HTR-8/SVneo (cell line): ENCODE measurements at places on chromosomes 2 and 18.

DNA sequence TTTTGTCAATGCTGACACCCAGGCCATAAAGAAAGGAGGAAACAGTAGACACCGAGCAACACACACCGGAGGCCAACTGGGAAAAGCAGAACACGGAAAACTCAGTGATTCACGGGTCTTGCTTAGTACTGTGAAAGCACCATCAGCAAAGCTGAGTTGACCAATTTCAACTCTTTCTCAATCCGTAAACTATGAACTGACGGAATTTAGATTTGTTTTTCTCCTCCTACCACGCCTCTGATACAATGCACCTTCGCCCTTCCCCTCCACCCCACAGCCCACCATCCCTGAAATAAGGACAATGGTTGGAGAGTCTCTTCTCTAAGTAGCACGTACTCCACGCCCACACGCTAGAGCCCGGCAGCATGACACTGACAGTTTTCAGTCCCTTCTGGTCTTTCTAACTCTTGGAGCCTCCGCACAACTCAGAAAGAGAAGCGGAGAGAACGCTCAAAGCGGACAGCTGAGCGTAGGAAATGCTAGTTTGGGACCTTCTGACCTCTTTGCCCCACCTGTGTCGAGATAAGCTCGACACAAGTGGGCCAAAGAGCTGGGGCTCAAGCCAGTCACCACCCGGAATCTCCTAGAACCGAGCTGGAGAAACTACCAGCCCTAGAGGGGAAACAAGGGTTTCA is 669 bp downstream of the LNPK start:
- peak; percentile 24 for DNase-seq

DNA sequence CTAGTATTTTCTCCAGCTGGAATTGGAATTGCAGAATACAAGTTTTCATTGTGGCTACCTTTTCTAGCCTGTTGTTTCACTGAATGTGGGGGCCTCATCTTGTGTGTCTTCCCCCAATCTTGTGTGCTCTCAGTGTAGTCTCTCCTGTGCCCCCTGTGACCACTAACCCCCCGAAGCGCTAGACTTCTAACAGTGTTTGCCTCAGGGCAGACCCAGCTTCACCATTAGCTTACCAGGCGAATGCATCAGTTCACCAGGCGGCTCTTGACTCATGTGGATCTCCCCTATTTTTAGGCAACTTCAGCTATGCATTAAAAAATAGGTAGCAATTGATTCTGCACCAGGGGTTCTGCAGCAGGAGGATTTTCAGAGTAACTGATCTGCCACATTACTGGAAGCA is 376.2 kb upstream of the MEIS1 start:
- DNase-seq, result no peak

DNA sequence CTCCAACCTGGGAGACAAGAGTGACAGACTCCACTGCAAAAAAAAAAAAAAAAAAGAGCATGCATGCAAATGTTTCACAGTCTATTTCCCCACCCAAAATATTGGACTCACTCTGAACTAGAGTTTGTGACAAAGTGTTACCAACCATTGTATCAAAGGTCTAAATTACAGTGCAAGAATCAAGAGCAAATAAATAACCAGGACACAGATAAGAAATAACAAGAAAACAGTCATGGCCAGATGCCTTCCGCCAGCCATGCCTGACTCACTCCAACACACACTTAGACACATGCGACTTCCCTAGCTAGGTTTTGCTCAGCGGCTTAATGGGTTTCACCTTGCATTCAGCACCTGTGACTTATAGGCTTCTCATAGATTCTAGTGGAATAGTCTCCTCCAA is 62.8 kb downstream of the CYB5A start:
- no peak for DNase-seq

GRCh38 chr2:69781321-69782248 is 39.7 kb downstream of the ANXA4 start:
- DNase-seq, result no peak

- DNase-seq, result peak; percentile 66
Observed at GRCh38 chr2:127675331-127676261, at the start of gene LIMS2. Gene LIMS2 (minus strand): TSS chr2:127675530. CDS start chr2:127675024, 506 bp downstream.

DNA sequence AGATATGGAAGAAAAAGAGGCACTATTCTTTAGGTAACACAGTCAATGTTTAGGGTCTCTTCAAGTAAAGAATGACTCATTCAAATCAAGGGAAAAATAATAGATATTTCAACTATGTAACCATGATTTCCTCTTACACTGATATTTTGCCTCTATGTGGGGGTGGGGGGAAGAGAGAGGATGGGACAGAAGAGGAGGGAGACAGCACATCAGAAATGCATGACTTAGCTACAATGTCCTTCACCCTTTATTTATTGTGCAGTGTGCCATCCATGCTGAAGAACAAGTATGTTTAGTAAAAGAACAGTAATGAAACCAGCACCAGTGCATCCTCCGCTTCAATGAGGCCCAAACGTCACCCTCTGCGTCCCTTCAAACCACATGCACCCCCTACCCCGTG is 204.8 kb downstream of the HDAC4 start:
- DNase-seq, result no peak

DNA sequence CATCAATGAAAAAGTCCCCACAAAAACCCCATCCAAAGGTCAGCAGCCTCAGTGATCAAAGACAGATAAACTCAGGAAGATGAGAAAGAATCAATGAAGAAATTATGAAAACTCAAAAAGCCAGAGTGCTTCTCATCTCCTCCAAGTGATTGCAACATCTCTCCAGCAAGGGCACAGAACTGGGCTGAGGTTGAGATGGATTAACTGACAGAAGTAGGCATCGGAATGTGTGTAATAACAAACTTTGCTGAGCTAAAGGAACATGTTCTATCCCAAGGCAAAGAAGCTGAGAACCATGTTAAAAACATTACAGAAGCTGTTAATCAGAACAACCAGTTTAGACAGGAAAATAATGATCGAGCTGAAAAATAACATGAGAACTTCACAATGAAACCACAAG is 442.8 kb upstream of the SYT4 start:
- no peak for DNase-seq

DNA sequence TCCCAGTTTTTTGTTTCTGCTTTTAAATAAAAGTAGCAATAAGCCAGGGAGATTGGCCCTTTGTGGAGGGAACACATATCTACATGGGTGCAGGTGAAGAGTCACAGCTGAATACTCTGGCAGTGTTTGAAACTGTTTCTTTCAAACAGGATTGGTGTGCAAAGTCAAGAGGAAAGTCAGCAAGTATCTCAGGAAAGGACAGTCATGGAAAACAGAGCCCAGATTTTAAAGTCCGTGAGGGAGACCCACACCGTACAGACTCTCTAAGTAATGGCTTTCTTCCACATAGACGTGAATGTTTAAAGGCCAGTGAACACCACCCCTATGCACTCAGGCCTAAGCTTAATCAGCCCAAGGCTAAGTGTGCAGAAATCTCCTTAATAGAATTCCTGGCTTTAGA is 95.3 kb downstream of the GFPT1 start:
- DNase-seq, result no peak

DNA sequence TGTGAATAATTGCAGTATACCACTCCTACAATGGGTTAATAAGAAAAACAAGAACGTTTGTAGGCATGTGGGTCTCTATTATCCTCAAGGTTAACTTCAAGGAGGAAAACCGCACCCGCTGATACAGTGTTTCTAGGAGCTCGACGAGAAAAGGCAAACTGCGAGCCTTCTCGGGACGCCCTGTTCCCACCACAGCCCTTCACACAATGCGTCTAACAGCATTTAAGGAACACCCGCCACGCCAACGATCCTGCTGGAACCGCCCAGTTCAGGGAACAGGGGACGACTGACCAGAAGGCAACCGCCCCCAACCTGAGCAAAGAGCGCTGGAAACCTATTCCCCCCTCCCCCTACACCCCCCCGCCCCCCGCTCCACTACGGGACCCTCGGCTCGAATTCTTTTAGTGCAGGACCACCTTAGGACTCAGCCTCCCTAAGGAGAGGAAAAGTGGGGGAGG is 710 bp upstream of the TMSB10 start:
- DNase-seq, result peak; percentile 65

- no peak for DNase-seq
Observed at GRCh38 chr2:75555701-75556100, 5.0 kb downstream of the EVA1A start.

GRCh38 chr18:3450012-3450798 is at the start of gene TGIF1:
Gene TGIF1 (plus strand): TSS chr18:3450172. CDS start chr18:3450490, 318 bp downstream.
- DNase-seq, result no peak

DNA sequence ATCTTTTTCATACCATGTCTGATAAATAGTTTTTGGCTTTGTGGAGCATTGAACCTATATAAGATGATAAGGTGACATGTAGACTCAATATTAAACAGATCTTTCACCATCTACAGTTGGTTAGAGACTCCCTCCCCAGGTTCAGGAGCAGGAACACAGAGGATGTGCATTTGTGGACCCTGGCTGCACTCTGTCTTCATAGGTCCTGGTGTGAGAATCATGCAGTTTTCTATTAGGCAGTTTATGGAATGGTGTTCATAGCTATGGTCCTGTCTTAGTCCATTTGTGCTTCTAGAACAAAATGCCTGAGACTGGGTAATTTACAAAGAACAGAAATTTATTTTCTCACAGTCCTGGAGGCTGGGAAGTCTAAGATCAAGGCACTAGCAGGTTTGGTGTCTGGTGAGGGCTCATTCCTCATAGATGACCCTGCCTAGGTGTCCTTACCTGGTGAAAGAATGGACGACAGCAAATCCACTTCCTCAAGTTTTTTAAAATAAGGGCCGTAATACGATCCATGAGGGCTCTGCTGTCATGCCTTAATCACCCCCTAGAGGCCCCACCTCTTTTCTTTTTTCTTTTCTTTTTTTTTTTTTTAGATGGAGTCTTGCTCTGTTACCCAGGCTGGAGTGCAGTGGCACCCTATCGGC is 35.3 kb upstream of the FAM98A start:
- DNase-seq, result no peak

GRCh38 chr2:224217233-224217961 is 178.3 kb upstream of the SERPINE2 start:
- DNase-seq, result no peak

GRCh38 chr2:128090575-128090944 is 440 bp upstream of the UGGT1 start:
- no peak for DNase-seq

DNA sequence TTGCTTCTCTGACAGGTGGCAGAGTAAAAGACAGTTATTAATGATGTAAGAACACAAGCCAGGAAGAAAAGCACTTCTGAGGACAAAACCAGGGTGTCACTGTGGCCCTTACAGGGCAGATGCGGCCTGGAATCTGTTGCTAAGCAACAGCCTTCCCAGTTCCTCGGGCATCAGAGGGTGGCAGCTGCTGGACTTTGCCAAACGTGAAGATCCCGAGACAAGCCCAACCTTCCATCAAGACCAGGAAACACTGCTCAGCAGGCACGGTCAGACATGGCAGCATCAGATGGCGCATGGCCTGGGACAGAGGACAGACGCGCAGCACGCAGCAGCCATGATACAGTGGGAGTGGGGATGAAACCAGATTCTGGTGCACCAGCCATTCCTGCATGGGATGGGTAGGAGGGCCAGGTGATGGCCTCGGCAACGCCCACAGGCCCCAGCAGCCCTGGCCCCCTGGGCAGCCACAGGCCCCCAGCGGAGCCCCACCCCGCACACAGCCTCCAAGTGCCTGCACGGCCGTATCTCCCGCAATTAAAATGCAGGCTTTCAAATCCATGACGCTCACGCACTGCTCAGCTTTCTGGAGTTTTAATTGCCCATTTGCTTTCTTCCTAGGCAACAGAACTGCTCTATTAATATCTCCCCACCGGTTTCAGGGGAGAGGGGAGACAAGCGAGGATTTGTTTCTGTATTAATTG is 89.0 kb downstream of the EIPR1 start:
- no peak for DNase-seq

DNA sequence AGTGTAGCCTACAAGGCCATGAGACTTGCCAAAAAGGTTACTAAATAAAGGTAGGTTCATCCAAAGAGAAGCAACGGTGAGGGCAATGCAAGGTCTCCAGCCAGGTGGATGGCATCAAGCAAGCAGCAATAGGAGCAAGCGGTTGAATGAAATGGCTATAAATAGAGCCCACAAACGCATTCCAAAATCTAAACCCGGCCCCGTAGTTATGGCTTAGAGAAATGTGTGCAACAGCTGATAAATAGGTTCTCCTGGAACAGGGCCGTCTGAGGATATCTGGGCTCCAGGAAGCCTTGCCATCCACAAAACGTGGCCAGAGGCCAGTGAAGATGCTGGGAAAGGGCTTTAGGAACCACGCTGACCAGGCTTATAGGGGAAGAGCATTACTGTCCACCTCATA is 146.1 kb upstream of the PID1 start:
- DNase-seq, result no peak

DNA sequence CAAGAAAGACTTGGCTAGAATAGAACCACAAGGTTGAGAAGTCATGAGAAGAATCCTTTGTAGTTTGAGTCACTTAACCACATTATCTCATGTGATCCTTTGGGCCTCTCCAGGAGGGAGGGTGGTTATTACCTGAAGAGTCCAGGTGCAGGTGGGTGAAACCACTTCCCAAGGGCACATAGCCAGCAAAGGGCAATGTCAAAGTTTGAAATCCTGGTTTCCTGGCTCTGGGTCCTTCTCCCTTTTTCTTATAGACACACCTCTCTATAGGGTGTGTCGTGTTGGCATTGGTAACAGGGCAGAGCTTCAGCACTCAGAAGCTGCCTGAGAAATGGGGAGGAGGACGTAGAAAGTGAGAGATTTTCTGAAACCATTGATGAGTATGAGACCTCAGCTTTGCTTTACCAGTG is 137.9 kb downstream of the MGAT5 start:
- DNase-seq, result no peak

DNA sequence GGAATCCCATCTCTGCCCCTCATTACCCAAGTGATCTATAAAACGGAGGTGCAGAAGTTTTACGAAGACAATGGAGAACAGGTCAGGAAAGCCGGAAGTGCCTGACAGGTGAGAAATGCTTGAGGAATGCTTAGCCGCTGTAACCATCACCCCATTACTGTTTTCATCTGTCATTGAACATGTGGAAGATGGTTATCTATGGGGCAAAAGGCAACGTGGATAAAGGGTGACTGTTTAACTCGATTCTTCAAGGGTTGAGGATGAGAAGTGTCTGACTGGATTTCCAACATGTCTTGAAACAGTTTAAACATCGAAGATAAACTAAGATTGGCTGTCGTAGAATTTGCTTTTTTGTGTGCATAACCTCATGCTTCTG is 17.3 kb downstream of the HK2 start:
- peak; percentile 51 for DNase-seq

DNA sequence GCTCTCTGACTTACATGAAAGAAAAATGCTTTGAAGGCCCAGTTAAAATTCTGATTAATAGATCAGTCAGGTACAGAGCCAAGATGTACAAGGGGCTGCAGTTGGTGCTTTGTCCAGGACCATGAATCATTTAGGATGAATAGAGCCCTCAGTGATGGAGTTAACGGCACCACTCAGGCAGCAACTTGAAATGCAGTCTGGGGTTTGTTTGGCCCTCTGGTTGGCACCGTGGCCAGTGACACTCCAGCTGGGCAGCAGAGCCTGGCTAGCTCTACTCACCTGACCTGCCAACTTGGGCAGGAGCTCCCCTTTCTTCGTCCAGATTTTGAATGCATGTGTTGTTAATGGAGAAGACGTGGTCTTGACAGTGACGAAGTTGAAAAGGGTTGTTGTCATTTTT is 493.0 kb upstream of the ACVR2A start:
- DNase-seq, result no peak

DNA sequence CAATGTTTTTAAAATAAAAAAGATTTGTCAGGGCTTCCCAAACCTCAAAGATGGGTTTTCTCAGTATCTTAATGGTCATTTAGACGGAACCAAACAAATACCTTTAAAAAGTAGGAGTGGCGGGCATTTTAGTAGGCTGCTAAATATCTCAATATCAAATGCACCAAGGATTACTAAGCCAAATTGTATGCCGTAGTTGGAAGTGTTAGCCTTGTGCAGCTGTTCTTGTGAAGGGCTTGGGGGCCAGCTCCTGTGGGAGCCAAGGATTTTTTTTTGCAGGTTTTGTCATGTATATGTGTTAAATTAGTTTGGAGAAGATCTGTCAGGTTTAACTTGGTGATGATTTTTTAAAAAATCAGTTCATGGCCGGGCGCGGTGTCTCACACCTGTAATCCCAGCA is 52.1 kb downstream of the ACTR2 start:
- DNase-seq, result no peak
